Muscle of back (tissue), 13 donors: ENCODE measurements at places on chromosomes 6 and 20.

- no peak for DNase-seq
Observed at GRCh38 chr20:46220455-46221207, 87.7 kb downstream of the CDH22 start.

- DNase-seq = peak; percentile 80
Observed at GRCh38 chr6:158231551-158232315, 63.6 kb downstream of the GTF2H5 start.

GRCh38 chr6:160319246-160319645 is 28.9 kb upstream of the SLC22A3 start:
- no peak for DNase-seq

DNA sequence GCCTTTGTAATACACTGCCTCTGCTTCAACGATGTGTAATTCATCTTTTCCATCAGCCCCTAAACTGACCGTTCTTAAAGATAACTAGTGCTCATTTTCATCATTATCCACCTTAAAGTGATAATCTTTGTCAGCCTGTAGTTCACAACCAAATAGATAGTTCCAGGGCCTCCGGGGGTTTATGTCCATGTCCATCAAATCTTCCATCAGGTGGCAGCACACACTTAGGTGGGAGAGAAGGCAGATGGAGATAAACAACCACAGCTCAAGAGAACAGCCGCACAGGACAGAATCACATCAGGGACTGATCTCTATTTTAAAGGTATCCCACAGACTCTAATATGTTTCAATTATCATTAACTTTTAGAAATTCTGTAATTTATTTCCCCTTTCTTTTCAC is 90.9 kb downstream of the LMBRD1 start:
- no peak for DNase-seq

- DNase-seq = no peak
Observed at GRCh38 chr6:32191696-32192607, 491 bp downstream of the GPSM3 start.

- peak; percentile 99 for DNase-seq
Observed at GRCh38 chr6:33711140-33712129, at the start of gene UQCC2. Gene UQCC2, minus strand, starts transcription at chr6:33711700. Its CDS starts 14 bp downstream, at chr6:33711686.

DNA sequence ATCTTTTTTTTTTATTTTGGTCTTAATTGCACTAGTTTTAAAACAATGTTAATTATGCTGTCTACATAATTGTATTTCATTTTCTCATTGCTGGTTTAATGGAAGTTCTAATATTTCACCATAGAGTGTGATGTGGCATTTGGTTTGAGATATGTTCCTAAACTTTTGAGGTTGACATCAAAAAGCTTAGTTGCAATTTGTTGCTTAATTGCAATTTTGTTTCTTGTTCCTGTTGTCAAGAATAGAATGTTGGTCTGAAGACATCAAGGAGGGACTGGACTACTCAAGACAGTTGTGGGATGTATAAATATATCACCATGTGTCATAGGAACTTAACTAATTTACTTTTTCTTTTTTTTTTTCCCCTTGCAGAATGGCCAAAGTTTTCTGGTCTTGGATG is 12.5 kb downstream of the HSF2 start:
- no peak for DNase-seq
